Suppressor macrophage treated with lipopolysaccharide for 4 hours (primary cell): ENCODE measurements at places on chromosomes 11 and 22.

DNA sequence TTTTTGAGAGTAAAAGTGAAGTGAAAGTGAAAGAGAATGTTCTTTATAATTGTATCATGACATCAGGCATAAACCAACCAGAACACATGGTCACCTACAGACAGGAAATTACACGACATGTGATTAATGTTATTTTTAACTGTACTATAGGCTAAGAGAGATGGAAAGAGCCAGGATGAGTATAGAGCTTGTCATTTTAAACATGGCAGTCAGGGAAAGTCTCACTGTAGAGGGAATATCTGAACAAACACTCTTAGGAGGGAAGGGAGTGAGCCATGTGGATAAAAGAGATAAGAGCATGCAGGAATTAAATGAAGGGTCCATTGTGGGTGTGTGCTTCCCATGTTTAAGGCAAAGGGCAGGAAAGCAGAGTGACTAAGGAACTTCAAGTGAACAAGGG, 599.1 kb upstream of the FAT3 start:
- no peak for DNase-seq

DNA sequence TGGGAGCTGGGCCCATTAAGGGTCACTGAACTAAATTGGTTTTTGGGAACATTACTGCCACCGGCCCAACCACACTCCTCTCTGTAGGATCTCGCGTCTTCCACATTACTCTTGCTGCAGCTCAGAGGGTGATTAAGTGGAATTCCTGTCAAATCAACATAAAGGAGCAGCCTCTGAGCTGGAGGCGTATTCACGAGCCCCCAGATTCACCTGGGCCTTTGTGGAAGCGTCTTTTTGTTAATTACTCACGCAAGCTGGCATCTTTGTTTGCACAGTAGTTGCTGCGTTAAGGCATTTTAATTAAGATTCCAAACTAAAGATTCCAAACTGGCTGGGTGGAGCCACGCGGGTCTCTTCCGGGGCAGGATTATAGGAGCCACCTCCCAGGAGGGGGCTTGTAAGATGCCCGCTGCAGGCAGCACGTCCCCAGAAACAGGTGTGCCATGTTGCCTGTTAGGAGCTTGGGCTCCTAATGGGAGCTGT, 21.5 kb upstream of the RFPL3 start:
- no peak for DNase-seq

GRCh38 chr11:79352349-79352703, 88.5 kb downstream of the TENM4 start:
- DNase-seq, result no peak

- DNase-seq, result no peak
Observed at GRCh38 chr22:29555065-29555644, 1.6 kb upstream of the THOC5 start.

DNA sequence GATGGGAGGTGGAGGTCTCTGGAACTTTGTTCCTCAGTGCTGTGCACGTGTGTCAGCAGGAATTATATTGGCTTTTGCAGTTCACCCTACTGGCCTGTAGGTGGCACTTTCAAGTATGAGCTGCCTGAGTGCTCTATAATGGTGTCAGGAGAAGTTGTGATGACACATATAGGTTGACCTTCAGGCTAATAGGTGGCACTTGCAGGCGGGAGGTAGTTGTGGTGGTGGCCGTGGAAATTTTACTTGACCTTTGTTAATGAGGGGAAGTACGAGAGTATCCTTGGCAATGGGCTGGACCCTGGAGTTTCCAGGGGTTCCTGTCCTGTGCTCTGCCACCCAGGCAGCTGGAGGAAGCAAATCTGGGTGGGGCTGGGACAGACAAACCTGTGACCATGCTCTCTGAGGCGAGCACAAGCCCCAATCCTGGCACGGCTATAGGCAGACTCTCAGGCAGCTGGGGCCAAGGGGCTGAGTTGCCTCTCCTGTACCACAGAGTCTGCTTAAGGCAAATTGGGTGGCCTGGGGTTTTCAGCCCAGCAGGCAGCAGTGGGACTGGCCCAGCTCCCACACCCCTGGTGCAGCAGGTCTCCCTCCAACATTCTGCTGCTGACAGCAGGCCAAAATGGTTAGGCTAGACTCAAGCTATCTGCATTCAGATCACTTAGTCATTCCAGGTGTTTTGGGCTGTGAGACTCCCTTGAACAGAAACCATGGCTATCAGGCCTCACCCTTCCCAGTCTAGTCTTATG, 147.5 kb upstream of the CTSC start:
- DNase-seq, result peak; percentile 66

DNA sequence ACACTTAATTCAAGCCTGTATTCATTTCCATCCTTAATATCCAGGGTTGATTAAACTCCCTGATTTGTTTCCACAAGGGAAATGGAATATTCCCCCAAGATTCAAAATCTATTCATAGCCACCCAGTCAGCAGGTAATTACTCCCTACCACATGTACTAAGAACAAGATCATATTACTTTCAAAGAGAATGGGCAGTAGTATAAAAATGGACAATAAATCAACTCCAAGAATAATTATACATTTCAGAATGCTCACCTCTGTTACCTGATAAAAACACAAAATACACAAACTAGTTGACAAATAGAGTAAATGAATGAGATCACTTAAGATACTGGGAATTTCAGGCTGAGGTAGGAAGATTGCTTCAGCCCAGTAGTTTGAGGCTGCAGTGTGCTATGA, 8.5 kb upstream of the FEZ1 start:
- DNase-seq, result no peak

GRCh38 chr22:48356731-48357130, 1470.9 kb downstream of the BRD1 start:
- no peak for DNase-seq

DNA sequence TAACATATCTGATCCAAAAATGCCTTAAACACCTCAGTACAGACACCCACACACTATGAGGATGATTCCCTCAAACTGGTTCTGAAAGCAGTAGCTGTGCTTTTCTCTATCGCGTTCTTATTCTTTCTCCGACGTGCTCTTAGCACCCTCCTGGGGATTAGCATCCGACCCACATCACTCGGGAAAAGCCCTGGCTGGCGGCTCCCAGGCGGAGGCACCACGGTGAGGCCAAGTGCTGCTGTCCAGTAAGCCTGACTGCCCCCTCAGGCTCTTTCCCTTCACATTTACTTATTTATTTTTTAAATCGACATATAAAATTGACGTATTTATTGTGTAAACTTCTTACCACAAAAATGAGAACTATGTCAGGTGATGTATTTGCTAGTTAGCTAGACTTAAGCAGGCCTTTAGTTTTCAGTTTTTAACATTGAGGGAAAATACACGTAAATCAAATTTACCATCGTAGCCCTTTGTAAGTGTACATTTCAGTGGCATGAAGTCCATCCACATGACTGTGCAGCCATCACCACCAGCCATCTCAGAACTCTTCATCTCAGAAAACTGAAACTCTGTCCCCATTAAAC, 19.2 kb downstream of the TBX1 start:
- DNase-seq, result no peak

GRCh38 chr11:131982154-131982553, 611.7 kb downstream of the NTM start:
- DNase-seq, result no peak
